Stimulated activated CD8-positive, alpha-beta memory T cell treated with anti-CD3 and anti-CD28 coated beads, Interleukin-4, amount 100 ng/mL, for 1 hour (primary cell): ENCODE measurements at places on chromosomes 1 and 21.

GRCh38 chr1:204408074-204408507 is 3.5 kb downstream of the PPP1R15B start:
- no peak for DNase-seq

- DNase-seq = no peak
These were observed 15.8 kb upstream of the CAMK1G start for GRCh38 chr1:209567698-209568175.

DNA sequence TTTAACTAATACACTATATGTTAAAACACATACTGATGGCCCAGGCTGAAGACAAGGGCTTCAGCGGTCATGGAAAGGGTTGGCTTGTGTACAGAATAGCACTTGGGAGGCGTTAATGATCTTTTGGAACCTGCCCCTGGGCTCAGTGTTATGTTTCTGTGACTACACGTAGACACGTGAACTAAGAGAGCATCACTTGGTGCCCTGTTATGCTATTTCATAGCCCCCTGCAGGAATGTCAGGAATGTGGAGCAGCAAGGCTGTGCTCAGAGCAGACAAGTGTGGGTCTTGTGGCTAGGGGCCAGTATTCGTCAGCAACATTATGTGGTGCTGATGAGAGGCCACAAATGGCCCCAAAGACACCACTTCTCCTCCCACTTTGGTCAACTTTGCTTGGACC is 132.4 kb downstream of the MAP3K21 start:
- no peak for DNase-seq

- DNase-seq = no peak
These were observed 4.3 kb downstream of the TNFRSF14 start for GRCh38 chr1:2560299-2561073.

- DNase-seq = no peak
These were observed 639 bp upstream of the IPO9 start for GRCh38 chr1:201828217-201828819.

- no peak for DNase-seq
These were observed 244.6 kb upstream of the MAP1LC3C start for GRCh38 chr1:242243472-242243871.

DNA sequence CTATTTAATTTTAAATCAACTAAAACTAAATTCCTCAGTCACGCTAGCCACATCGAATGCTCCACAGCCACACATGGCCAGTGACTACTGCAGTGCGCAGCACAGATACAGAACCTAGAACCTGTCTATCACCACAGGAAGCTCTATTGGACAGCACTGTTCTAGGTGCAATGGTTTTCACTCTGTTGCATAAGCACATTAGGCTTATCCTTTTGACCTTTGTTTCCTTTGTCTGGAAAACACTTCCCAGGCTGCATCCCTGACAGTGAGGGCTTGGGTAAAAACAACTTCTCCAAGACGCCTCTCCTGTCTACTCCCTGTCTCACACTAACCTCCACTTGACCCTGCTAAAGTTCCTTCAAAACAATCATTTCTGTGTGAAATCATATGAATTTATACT is 33.6 kb upstream of the RAP1GAP start:
- DNase-seq = no peak

DNA sequence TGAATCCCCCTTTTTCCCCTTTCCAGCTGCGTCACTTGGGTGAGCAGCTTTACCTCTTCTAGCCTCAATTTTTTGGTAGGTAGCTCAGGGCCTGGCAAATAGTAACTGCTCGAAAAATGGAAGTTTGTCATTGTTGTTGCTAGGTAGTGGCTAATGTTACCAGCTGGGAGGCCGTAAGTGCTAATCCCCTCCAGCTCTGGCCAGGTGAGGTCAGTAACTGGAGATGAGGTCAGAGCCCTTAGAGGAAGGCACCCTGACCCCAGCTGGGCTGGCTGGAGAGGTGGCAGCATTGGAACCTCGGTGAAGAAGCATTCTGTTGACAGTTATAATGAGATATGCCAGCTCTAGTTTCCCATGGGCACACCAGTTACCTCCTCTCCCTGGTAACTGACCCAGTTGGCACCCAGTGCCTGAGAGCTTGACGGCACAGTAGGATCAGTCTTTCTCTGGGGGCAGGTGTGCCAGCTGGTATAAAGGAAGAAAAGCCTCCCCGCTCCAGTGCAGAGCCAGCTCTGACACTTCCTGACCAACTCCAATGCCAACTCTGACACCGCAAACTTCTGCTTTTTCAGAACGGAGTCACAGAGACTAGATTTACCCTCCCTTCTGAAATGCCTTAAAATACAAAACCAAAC is 35.0 kb upstream of the SLC2A1 start:
- no peak for DNase-seq

GRCh38 chr1:178941261-178941689 is 70.4 kb upstream of the ANGPTL1 start:
- no peak for DNase-seq

DNA sequence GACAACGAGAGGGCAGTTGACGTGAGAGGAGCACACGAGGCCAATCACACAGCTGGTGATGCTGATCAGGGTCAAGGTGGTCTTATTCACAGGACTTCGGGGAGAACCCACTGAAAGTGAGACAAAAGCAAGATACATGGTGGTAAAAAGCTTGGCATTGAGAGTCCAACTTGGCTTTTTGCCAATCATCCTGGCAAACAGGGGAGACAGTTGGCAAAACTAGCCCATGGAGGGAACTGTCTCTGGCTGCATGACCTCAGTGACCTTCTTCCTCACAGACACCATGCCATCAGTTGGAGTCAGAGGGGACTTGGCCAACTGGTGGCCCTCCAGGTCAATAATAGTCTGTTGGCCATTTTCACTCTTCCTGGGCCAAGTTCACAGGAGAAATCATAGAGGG is 139.9 kb downstream of the ASTN1 start:
- DNase-seq = no peak

DNA sequence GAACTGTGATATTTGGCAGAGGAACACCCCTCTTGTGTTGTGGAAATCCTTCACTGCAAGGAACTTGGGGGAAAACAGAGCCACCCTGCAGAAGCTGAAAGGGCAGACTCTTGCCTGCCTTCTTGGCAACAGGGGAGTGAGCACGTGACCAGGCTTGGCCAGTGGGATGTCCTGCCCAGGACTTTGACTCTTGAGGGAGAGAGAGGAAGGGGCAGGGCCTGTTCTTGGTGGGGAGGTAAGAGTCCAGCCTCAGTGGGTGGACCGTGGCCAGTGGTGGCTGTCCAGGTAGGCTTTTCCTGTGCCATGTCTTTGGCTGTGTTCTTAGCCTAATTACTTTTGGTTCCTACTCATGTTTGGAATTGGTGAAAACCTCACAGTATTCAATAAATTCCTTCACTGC is 8.6 kb upstream of the AK2 start:
- DNase-seq = no peak

DNA sequence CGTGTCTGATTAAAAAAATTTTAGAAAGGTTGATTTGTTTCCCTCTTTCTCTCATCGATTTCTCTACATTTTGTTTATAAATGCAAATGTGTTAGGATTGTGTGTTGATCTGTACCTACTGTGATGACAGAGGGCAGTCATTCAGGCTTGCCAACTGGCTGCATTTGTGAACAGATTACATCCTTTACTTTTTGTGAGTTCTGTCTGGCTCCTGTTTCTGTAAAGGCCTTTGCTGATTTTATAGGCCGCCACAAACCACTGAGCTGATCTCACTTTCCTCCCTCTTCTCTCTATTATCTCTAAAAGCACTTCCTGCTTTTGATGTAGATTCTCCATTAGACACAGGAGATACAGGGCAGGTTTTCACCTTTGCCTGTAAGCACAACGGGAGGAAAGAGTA is 106.8 kb downstream of the ESRRG start:
- DNase-seq = no peak

DNA sequence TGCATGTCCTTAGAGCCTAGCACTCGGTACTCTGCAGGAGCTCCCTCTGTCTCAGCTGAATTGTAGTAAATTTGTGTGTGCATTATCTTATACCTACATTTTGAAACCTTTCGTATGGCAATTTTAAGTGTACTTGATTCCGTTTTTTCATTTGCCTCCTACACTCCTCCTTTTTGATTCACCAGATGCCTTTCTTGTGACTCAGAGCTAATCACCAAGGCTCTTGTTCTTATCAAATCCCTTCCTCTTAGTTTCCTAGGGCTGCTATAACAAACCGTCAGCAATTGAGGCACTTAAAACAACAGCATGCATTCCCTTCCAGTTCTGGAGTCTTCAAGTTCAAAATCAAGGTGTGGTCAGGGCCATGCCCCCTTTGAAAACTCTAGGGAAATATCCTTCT is 261.0 kb downstream of the ASTN1 start:
- DNase-seq = no peak

GRCh38 chr1:64581135-64581842 is 111.4 kb downstream of the CACHD1 start:
- no peak for DNase-seq

DNA sequence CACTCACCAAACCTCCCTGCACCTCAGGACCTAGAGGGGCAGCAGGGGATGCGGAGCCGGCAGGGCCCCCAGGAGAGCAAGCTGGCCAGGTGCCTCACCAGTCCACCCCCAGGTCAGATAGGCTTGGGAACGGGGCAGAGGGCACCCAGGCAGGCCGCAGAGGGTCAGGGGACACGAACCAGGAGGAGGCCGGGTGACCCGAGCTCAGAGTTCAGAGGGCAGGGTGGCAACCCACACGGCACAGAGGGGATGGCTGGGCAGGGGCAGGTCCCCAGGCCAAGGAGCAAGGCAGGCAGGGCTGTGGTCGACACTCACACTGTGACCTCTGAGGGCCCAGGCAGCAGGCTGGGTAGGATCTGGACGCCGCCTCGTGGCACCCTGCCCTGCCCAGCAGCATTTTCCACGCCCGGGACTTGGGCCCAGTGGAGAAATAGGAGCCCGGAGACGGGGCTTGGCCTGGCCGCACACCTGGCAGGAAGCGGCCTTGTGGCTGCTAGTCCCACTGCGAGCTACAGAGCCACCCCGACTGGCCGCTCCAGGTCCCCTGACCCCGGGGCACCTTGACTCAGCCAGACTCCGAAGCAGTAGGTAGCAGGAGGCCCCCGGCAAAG is 5.3 kb downstream of the DVL1 start:
- DNase-seq = no peak

DNA sequence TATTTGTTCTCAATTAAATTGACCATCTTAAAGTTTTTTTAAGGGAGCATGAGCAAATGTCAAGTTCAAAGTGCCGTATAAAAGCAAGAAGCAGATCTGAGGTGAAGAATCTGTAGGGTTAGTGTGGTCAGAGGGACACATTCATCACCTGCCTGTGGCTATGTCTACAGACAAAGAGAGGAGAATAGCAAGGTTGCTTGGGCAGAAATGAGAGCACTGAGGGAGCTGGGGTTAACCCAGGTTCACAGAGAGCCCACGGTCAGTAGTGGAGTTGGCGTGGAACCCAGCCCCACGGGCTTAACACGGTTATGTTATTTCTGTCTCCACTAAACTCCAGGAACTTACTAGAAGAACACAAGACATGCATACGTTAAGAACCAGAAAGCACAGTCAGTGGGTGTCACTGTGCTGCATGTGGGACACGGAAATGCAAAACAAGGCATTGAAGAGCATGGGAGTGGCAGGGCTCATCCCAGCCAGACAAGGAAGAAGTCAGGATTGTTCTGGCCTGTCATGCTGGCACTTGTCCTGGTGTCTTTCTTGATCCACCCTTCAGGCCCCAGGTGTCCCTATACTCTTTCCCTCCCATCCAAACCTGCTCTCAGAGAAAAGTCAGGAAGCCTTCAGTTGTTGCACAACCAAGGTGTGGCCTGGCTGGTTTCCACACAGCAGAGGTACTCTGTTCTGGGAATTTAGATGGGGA is 95.5 kb upstream of the IVNS1ABP start:
- no peak for DNase-seq

GRCh38 chr1:116425987-116426386 is 52.9 kb downstream of the ATP1A1 start:
- DNase-seq = no peak

- DNase-seq = no peak
These were observed 251.5 kb downstream of the PTPRC start for GRCh38 chr1:198890214-198890930.

GRCh38 chr1:203227371-203228083 is 1.9 kb downstream of the CHIT1 start:
- no peak for DNase-seq

DNA sequence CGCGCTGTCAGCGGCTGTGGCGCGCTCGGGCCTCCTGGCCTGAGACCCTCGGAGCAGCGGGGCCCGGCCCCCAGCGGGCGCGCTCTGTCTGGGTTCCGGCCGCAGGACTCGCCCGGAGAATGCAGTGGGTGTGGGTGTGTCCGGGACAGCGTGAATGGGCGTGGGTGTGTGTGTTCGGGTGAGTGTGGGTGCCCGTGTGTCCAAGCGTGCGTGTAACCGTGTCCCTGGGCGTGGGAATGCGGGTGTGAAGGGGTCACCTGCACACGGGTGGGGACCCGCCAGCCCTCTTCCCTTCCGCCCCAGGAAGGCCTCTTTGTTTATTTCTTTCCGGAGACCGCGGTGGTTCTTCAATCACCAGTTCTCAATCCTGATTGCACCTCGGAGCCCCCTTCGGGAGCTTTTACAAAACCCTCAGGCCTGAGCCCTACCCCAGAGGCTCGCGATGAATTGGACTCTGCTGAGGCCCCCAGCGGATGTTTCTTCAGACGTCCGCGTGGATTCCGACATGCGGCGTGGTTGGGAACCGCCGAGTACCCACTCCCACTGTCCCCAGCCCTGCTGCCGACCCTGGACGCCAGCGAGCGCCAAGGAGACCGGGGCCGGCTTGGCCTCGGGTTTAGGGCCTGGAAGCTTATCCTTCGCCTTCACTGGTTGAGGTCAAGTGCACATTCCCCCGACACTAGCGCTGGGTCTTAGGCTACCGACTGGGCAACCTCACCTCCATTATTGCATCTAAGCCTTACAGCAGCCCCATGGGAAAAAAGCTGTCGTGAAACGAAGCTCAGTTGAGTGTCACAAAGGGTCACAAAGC is 19.3 kb downstream of the SERTAD4 start:
- no peak for DNase-seq

DNA sequence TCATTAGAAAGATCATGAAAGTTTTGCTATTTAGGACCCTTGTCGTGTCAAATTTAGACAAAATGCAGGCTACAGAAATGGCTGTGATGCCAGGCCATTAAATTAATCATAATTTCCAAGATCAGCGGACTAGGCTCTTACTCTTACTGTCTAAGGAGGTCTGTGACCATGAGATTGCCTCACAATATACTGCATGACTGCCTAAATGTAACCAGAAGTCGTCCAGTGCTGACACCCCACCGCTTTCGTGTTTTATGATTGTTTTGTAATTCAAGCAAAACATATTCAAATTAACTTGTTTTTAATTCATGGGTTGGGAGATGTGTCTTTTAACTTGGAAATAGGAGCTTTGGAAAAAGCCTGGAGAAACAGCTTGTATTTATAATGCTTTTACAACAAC is 947.5 kb downstream of the BRINP3 start:
- DNase-seq = no peak

DNA sequence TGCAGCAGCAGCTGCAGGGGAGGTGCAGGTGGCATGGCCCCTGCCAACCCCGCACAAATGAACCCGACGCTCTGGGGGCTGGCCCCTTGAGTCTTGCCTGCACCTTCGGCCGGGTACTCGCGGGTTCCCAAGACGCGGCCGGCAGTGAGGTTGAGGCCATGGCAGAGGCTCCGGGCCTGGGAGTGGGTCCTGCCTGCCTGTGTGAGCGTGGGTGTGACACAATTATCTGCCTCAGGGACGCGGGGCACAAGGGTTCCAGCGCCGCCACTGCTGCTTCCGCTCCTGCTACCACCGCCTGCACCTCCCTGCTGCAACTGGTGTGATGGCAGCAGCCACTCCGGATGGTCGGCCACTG is 20.9 kb upstream of the TGFB2 start:
- DNase-seq = no peak

- DNase-seq = no peak
These were observed 134.2 kb downstream of the SETD4 start for GRCh38 chr21:35926003-35926740.

GRCh38 chr1:168365719-168366479 is 85.2 kb downstream of the TBX19 start:
- DNase-seq = no peak

- DNase-seq = no peak
These were observed 4.9 kb downstream of the ASPM start for GRCh38 chr1:197141575-197141974.
